Left renal cortex interstitium (tissue), 4 donors: ENCODE measurements at places on chromosomes 12 and 14. TPM values are rescaled to one million over a fixed set of nuclear protein-coding genes. Genes with fewer than 3 reads are reported as not detected.

DNA sequence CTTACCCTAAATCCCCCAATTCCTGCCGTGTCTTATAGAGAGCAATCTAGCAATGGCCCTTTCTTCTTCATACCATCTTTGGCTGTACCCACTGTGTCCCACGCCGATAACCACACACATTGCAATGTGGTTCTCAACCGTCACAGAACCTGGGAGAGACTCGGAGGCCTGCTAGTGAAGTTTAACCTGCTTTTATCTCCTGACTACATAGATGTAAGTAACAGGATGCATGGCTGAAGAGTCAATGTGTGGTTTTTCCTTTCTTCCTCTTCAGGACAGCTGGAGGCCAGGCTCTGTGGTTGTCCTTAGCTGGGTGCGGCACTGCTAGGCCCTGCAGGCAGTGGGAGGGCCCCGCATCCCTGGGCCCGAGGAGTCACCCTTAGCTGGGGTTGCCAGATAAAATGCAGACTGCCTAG is 51.3 kb downstream of the ZNF664 start:
- no peak for DNase-seq

DNA sequence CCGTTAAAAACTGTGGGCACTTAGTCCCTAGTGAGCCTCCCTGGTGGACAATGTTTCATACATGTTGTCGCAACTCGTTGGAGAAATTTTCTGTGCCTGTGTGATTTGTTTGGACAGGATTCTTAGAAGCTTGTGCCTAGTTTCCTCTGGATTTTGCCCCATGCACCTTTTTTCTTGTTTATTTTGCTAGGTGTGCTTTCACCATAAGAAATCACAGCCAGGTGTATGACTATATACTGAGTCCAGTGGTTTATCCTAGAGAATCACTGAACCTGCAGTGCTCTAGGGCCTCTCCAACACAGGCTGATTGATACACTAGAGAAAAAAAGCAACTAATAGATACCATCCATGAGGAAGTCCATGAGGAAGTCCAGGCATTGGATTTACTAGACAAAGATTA is 33.1 kb upstream of the OASL start:
- DNase-seq: no peak

MUCL1 gene
- polyA plus RNA-seq: not detected

DNA sequence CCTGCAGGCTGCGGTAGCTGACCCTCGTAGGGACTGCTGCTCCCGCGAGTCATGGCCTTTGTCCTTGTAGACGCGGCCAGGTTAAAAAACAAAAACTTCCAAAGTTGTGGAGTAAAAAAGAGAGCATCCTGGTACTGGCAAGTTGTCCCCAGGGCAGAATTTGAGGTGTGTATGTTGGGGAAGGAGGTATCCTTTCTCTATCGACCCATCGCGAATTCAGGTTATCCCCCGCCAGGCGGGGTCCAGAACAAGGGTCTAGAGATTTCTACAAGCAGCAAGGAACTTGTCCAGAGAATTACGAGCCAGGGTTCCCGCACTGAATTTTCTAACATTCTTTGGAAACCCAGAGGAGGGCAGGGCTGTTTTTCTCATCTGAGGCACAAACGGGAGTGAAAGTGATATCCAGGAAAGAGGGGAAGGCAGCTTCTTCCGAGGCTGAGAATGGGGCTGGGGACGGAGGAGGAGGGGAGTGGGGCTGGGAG is 16.3 kb downstream of the TBX3 start:
- DNase-seq: no peak

- DNase-seq: no peak
Measured at GRCh38 chr12:39586816-39587215, 32.8 kb downstream of the ABCD2 start.

DNA sequence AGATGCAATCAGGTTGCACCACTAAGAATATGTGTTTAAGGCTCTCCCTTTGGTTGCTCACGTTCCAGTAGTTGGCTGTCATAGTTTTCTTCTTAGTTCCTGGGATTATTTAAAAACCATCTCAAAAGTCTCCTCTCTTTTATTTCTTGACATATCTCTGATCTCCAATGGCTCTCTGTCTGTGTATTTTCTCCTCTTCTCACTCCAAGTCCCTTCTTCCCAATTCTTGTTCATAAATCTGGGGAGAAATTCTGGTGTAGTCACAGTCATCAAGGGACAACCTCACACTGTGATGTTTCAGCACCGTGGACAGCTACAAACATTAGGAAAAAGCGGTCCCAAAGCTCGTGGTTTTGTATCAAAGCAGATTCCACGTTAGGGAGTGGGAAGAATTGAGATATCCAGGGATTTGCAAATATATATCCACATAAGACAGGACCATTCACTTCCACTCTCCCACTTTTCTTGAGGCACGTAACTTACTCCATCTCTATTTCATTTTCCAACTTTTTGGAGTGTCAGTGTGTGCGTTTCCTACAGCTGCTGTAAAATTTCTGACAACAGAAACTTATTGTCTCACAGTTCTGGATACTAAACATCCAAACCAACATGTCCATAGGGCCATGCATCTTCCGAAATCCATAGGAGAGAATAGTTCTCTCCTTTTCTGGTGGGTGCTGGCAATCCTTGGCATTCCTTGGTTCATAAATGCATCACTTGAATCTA is 80.6 kb upstream of the TMEM233 start:
- DNase-seq: peak; percentile 8

- DNase-seq: no peak
Measured at GRCh38 chr14:90408713-90409112, 11.9 kb downstream of the CALM1 start.

GRCh38 chr14:24441485-24441884 is 1.1 kb downstream of the SDR39U1 start:
- no peak for DNase-seq

CLEC2A gene
- not detected for polyA plus RNA-seq

GRCh38 chr12:118463677-118464076 is 87.3 kb downstream of the SUDS3 start:
- DNase-seq: no peak

DNA sequence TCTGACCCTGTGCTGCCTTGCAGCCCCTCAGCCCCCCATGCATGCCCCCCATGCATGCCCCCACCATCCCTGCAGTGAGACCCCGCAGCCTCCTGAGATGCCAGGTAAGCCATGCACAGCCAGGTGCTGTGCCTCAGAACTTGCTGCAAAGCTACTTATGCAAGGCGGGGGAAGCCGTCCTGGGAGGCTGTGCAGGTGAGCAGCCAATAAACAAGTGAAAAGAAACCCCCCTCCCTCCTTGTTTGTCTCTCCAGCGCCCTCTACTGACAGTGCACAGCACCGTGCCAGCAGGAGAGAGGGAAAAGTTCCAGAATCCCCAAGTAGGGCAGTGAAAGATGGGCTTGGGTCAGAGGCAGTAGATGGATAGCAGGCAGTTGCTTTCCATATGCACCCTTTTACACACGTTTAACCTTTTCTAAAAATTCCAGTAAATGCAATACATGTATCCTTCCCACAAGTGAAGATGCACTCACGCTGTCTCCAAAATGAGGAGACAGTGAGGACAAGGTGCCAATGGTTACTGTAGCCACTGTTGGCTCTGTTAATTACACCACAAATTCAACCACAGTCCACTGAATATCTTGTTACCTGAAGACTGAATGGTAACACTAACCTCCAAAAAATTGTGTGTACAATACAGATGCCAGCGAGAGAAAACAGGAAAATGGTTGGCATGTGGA is 18.0 kb downstream of the TNFAIP2 start:
- no peak for DNase-seq

DNA sequence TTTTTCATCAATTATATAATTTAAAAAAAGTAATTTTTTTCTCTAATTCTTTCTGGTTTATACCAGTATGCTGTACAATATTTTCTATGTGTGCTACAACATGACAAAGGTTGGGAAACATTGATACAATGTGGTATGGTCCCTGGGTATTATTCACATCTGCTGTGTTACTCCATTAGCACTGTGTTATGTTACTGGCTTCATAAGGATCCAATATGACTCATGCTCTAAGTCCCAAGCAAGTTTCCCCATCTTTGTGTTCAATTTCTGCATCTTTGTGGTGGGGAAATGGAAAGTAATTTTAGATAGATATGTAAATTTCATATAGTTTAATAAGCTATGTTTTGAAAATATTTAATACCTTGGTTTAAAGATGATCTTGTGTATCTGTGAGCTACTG is 35.8 kb downstream of the FBXO33 start:
- no peak for DNase-seq

DNA sequence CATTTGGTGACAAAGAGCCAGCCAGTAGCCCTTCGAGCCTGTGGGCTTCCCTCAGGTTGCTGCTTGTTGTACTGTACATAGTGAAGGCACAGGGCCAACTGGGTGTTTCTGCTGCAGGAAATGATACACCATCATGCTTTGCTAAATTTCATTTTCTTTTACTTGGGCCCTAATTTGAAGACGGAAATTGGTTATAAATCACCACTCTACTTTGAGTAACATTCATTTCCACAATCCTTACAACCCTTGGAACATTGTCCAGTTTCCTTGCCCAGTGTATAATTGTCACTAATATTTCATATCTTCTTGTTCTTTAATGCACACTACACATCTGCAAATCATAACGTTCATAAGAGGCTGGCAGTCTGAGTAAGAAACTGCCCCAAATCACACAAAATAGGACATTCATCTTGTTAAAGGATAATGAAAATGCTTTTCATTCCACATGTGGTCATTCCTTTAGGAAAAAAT is 30.2 kb downstream of the MSRB3 start:
- DNase-seq: no peak

OR4N2 gene
- polyA plus RNA-seq: not detected

DNA sequence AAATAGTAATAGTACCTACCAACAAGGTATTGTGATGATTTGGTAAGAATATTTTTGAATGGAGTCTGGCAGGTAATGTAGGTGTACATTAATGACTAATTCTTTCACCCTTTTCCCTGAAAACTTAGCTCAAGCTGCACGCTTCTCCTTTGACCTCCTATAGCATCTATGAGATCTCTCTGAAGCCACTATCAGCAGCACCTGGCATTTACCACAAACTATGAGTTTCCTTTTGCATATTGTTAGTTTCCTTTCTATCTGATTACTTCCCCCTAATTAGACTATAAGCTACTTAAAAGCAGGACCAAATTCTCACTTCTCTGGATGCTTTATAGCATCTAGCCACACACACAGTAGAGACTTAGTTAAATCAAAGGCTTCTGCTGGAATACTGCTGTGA is 48.1 kb downstream of the SLC8A3 start:
- no peak for DNase-seq

TEX52 gene
- polyA plus RNA-seq: 2.3 TPM

ANHX gene
- not detected for polyA plus RNA-seq

PROX2 gene
- 4.0 TPM for polyA plus RNA-seq

DNA sequence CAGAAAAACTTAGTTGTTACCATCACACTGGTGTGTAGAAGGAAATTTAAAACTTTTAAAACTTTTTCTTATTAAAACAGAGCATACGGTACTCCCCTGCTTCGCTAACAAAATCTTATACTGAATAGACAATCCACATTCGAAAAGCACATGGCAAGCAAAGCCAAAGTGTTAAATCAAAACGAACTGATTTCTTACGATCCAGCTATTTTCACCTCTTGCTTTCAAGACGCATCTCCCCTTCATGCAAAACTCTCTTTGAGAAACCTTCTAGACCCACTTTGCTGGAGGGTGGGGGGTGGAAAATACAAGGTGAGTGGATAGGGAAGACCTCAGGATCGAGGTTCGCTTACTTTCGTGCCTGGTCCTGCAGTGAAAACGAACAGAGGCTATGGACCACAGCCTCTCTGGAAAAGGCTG is 328 bp downstream of the INTS13 start:
- DNase-seq: no peak

GLT1D1 gene
- 2.2 TPM for polyA plus RNA-seq
